ENCODE measurements at places on chromosomes 11 and 22.

DNA sequence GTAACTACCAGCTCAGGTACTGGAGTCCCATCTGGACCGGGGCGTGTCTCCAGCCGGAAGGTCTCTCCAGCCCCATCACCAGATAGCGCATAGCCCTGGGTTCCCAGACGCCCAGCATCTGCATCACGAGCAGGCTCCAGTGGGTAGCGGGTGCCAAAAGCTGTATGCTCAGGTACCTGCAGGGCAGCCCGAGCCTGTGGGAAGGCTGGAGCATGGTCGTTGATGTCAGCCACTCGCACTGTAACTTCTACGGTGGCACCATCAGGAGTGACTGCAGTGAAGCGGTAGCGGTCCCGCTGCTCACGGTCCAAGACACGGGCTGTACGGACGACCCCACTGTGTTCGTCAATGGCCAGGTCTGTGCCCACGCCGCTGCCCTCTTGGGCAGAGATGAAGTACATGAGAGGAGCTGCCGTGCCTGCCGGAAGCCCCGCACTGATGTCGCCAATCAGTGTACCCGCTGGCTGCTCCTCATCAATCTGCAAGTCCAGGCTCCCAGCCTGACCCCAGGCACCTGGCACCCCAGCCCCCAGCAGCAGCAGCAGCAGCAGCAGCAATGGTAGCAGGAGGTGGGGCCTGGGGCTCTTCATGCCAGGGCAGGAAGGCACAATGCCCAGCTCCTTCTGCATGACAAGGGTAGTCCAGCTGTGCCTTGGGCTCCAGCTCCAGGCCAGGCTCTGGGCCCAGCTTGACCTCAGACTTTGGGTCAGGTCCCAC lies 14.5 kb downstream of the DCHS1 start:
- no peak for DNase-seq

GRCh38 chr11:34680206-34680605 lies 59.3 kb downstream of the EHF start:
- no peak for DNase-seq

- DNase-seq: no peak
These were observed 7.2 kb downstream of the CHKA start for GRCh38 chr11:68113986-68114385.

GRCh38 chr22:23289851-23290724 lies 109.8 kb downstream of the BCR start:
- DNase-seq: peak; percentile 76

- DNase-seq: peak; percentile 48
These were observed 10.5 kb upstream of the MCHR1 start for GRCh38 chr22:40668611-40669411.

- peak; percentile 15 for DNase-seq
These were observed 729.3 kb downstream of the NTM start for GRCh38 chr11:132099692-132100091.

DNA sequence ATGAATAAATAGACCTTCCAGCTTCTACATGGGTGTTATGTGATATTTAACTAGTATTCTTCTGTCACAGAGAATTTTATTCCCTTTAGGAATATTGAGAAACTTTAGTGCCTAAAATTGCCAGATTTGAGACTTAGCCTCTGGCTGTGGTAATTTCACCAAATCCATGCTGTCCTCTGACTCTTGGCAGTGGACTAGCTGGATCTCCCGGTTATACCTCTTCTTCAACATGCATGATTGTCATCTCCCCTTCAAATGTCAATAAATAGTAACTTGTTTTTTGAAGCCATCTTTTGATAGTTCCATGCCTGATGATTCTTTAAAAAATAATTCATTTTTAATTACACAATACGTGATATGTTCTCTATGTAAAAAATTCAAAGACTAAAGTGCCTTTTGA lies 8.4 kb downstream of the AQP11 start:
- no peak for DNase-seq

- no peak for DNase-seq
These were observed 1045.1 kb downstream of the TBC1D22A start for GRCh38 chr22:47807506-47807905.

DNA sequence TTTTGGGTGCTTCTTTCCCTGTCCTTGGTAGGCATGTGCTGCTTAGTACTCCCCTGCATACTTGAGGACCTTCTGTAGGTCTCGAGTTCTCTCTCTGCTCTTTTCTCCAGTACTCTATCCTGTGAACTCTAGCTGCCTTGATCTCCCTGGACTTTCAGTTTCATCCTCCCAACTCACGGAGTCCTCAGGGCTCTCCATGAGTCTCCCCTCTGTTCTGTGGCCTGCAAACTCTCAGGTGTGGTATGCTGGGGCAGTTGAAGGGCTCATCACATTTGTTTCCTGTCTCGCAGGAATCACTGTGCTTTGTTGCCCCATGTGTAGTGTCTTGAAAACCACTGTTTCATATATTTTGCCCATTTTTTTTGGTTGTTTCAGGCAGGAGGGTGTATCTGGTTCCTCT lies 3.3 kb upstream of the PACS1 start:
- no peak for DNase-seq

DNA sequence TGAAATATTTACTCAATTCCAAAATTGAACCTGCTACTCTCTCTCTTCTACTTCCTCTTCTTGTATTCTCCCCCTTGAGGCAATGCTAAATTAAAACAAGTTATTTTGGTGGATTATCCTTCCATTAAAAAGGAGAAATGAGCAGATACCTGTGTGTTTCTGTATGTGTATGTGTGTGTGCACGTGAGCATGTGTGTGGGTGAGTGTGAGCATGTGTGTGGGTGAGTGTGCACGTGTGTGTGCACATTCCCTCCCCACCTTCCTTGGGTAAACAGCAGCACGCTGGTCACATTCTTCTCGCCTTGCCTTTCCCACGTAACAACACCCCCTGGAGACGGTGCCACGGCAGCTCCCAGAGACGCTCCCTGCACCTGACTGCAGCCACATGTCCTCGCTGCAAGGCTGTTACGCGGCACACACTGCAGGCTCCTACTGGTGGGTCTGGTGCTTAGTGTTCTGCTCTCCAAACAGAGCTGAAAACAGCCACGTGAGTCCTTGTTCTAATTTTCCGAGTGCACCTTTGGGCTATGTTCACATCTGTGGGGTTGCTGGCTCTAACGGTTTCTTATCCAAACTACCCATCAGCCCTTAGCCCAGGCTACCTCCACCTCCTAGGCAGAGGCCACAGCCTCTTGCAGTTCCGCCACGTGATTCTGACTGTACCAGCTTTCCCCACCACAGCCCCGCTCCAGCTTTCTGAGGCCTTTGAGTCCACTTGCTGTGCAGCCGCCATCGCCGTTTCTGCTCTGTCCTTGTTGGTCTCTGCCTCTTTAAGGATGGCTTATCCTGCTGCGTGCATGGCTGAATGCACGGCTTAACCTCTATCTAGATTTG lies 123.4 kb downstream of the CTTN start:
- DNase-seq: no peak

DNA sequence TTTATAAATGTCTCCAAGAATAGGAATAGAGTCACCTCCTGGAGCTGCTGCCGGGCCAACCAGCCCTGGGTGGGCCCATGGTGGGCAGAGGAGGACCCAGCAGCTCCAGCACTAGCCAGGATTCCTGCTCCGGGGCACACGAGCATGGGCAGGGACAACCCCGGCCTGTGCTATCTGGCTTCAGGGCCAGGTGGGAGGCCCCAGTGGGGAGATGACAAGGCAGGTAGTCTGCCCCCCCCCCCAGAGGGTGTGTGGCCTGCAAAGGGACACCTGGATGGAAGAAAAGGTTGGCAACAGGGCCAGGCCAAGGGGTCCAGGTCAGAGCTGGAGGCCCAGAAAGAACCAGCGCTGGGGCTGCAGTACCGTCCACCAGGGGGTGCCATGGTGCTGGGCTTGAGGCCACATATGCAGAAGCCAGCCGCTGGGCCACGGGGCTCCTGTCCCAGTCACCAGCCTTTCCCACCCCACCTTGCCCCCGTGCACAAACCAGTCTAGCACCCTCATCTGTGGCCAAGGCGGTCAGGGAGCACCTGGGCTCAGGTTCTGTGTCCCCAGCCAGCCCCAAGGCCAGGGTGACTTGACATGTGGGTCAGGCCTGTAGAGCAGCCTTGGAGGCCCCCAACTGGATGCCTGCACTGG lies 3.4 kb downstream of the TSPAN32 start:
- DNase-seq: peak; percentile 93

DNA sequence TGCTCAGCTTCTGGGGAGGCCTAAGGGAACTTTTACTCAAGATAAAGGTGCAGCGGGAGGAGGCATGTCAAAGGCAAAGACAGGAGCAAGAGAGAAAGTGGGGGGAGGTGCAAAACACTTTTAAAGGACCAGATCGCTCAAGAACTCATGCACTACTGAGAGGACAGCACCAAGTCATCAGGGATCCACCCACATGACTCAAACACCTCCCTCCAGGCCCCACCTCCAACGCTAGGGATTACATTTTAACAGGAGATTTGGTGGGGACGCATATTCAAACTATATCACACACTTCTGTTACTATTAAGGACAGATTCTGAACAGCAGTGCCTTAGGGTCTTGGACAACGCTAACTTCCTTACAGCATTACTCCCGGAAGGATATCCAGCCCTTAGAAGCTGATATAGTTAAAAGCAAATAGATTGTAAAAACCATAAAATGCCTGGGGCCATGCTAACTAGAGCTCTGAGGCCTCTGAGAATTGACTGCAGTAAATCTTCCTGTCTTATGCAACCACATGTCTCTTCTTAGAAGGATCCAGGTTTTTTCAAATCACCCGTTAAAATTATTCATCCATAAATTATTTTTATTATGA lies 16.7 kb upstream of the ZC3H12C start:
- no peak for DNase-seq

DNA sequence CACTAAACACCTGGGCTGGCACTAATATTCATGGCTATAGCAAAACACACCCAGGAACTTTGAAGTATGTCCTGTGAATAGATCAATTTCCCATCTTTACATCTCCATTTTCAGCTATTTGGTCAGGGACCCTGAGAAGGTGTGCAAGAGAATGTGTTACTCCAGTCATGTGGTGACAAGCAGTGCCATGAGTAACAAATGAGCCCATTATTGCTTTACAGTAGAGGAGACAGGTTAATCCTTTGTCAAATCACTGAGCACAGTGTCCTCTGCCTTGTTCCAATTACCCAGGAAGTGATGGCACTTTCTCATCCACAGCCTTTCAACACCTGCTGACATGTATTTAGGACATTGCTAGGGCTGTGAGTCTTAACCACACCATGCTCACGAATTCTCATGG lies 664.8 kb upstream of the API5 start:
- no peak for DNase-seq

- DNase-seq: peak; percentile 74
These were observed 17.0 kb downstream of the P2RY6 start for GRCh38 chr11:73288873-73289707.

- DNase-seq: no peak
These were observed 77.0 kb downstream of the RPL27A start for GRCh38 chr11:8759634-8760033.

GRCh38 chr11:69203901-69204245 lies 48.1 kb downstream of the SMIM38 start:
- DNase-seq: no peak

GRCh38 chr11:106101819-106102218 lies 24.4 kb downstream of the AASDHPPT start:
- no peak for DNase-seq

- no peak for DNase-seq
These were observed 48.7 kb upstream of the EP300 start for GRCh38 chr22:41043722-41044121.

DNA sequence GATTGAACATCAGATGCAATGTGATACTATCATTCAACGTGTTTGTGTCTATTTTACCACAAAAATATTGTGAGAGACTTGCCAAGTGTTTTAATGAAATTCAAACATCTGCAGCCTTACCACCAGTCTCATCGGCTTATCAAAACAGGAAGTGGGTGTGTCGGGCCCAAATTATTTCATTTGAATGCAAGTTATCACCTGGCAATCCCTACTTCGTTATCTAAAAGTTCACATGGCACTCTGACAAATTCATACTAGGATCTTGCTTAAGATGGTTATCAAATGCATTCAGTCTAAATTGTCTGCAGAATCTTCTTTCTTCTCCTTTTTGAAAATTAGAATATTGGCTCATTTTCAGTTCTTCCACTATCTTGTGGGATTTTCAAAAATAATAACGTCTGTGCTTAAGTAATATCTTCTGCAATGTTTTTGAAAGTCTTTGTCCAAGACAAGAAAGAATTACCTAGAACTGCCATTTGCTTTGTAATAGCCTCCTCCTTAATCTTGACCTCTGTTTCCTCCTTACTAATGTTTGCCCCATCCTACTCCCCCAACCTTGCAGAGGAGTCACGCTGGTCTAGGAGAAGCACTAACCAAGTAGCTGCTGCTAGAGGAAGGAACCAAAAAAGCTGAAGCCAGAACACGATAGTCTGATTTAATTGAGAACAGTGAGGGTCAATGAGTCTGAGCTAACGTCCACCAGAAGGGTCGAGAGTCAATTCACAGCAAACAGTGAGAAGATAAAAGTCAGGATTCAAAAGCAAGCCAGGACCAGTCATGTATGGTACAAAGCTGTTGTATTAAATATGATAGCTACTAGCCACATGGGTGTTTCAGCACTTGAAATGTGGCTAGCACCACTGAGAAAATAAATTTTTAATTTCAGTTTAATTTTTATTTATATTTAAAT lies 10.2 kb upstream of the BIRC3 start:
- no peak for DNase-seq

DNA sequence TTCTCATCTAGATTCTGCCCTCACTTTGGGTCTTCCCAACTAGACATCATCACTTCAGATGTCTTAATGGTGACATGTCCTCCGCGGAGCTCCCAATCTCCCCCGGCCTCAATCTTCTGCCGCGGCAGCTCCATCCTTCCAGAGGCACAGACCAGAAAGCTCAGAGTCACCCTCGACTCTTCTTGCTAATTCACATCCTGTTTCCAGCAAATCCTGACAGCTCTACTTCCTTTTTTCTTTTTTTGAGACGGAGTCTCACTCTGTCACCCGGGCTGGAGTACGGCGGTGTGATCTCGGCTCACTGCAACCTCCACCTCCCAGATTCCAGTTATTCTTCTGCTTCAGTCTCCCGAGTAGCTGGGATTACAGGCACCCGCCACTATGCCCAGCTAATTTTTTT lies 54.5 kb downstream of the CACNG2 start:
- no peak for DNase-seq

DNA sequence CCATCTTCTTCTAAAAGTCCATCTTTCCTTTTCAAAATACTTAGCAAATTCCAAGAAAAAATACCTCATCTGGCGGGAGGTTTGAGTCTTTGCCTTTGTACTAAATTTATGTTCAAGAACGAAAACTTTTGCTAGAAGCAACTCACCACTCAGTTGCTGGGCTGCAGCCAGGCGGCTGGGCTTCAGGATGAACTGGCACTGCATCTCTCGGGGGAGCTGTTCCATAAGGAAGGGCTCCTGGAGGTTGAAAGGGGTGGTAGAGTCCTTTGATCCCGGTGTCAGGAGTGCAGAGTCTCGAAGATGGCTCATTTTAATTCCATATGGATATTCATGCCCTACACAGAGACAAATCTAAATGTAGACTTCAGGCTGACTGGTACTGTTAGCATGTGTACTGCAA lies 105.8 kb downstream of the ARHGAP20 start:
- no peak for DNase-seq

DNA sequence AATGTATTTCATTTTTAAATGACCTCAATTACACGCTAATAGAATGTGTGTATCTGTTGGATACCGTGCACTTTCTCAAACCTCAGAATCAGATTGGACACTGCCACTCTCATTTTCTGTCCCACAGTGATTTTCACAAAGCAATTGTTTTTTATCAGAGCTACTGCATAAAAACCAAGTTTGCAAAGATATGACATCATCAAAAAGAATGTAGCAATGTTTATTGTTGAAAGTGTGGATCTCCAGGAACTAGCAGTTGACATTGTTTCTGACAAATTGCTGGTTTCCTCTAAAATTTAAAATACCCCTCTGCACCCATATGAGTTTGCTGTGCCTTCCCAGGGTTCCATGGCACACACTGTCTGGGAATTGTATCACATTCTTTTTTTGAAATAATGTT lies 362.7 kb upstream of the DDI1 start:
- DNase-seq: no peak

Data from activated T-cell treated with anti-CD3 and anti-CD28 coated beads, Interleukin-2, amount 50 U/mL, for 48 hours (primary cell).